ENCODE measurements at places on chromosomes 1 and 21.

GRCh38 chr1:14724246-14724645 is 125.8 kb downstream of the KAZN start:
- DNase-seq: no peak

GRCh38 chr1:150243003-150243402 is 7.1 kb upstream of the ANP32E start:
- DNase-seq: no peak

- no peak for DNase-seq
Observed at GRCh38 chr1:166084613-166085012, 82.2 kb downstream of the FAM78B start.

DNA sequence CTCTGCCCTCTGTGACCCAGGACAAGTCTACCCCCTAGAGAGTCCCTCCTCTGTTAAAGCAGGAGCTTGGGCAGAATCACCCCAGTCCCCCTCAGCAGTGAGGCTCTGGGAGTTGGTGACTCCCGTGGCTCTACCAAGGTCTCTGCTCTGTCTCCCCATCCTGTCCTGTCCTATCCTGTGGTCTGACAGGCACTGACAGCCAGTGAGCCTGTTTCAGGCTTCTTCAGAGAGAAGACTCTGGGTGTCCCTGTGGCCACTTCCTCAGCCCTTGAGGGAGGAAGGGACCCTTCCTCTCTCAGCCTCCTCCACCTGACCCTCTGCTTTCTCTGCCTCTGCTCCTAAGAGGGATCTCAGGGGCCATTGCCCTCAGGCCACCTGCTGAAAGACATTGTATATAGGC is 148.7 kb downstream of the FCRL5 start:
- no peak for DNase-seq

DNA sequence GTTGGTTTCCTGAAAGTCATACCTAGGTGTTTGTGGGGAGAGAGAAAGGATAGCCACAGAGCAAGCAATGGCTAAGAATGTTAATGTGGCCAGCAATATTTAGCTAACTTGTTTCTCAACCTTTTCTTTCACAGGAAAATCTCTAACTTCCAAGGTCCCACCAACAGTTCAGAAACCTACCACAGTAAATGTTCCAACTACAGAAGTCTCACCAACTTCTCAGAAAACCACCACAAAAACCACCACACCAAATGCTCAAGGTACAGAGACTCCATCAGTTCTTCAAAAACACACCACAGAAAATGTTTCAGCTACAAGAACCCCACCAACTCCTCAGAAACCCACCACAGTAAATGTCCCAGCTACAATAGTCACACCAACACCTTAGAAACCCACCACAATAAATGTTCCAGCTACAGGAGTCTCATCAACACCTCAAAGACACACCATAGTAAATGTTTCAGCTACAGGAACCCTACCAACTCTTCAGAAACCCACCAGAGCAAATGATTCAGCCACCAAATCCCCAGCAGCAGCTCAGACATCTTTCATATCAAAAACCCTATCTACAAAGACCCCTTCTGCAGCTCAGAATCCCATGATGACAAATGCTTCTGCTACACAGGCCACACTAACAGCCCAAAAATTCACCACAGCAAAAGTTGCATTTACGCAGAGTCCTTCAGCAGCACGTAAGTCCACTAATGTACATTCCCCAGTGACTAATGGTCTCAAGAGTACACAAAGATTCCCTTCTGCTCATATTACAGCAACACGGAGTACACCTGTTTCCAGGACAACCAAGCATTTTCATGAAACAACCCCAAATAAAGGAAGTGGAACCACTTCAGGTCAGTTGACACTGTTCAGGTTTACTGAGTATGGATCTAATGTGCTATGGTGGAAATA is 15.3 kb downstream of the CD55 start:
- no peak for DNase-seq
